ENCODE measurements at places on chromosomes 6 and 20.

DNA sequence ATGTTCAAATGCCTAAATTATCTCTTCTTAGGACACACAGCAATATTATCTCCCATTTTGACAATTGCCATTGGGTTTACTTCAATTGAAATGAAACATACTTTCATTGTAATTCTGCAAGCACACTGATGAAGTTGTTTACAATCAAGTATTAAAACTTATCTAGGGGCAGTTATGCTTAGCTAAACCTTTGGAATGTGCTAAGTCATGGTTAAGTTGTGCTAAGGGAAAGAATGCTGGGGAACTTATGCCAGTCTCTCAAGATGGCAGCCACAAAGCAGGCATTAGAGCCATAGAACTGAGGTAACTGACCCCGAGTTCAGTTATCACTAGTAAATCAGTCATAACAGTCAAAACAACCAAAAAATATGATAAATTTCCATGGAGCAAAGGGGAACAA is 59.1 kb upstream of the NT5E start:
- no peak for DNase-seq

DNA sequence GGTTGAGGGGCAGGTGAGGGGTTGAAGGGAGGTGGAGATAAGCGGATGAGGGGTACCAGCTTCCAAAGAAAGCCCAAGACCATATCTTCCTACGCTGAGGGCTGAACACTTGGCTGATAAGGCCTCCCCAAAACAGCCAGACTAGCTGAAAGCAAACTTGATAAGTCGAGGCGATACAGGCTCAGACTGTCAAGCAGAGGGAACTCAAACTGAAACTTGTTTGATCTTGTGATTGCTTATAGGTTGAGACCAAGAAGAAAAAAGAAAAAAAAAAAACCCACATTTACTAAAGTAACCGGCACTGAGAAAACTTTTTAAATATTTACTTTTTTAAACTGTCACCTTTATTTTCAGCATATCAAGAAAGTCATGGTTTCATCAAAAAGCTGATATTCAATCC is 73.6 kb downstream of the TRERF1 start:
- no peak for DNase-seq

GRCh38 chr20:46050444-46050843 is 21.4 kb downstream of the SLC12A5 start:
- no peak for DNase-seq

GRCh38 chr6:41036186-41036585 is 2.8 kb downstream of the UNC5CL start:
- DNase-seq = no peak

DNA sequence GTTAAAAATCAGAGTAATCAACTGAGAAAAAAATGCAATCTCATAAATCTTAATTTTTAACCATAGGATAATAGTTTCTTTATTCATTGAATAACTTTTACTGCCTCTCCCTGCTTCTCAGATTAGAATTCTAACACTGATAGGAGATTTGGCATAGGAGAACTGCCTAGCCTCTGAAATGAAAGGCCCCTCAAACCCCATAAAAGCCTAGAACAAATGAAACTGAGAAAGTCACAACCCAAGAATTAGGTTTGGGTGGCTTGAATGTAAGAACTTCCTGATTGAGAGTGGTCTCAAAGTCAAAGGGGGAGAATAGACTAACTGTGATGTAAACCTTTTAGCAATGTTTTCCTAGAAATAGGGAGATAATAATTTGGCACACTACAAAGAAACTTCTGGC is 52.2 kb downstream of the SAMD5 start:
- DNase-seq = no peak

All from non-pigmented ciliary epithelial cell (primary cell).